ENCODE measurements at places on chromosomes 7 and 10. TPM values are rescaled to one million over a fixed set of nuclear protein-coding genes. Genes with fewer than 3 reads are reported as not detected.

DNA sequence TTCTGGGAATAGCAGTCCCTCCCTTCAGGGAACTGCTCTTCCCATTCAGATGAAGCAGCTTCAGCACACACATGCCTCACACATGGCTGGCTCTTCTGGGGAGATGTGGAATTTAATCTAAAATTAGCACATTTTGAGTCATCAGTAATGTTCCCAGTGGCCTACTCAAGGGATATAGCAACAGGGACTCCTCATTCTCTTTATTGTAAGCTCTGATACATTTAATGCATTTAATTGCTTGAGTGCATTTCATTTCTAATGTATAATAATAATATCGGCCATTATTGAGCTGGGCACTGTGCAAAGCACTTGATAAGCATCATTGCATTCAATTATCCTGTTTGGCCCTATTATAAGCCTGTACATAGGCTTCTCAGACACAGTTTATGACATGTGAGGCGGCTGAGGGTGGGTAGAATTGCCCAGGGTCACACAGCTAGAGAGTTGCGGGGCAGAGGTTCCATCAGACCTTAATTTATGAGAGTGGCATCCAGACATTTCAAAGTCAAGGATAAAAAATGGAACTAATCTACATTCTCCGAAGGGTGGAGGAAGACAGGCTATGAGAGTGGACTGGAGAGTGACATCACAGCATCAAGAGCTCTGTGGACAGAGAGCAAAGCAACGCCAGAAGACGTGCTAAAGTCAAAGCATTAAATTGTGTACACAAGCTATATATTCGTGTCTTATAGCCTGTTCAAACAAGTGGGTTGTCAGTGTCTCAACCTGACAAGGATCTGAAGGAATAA is 76.8 kb downstream of the LANCL2 start:
- DNase-seq, result no peak

GIMAP4 gene
- total RNA-seq, result 39.9 TPM

FAM25G gene
- not detected for total RNA-seq

GRCh38 chr10:86419101-86419500 is 52.5 kb upstream of the GRID1 start:
- no peak for DNase-seq

- no peak for DNase-seq
These were observed 79.0 kb downstream of the GRB10 start for GRCh38 chr7:50703654-50704053.

CTAGE4 gene
- 7.5 TPM for total RNA-seq

MEST gene
- total RNA-seq, result 18.6 TPM

DNA sequence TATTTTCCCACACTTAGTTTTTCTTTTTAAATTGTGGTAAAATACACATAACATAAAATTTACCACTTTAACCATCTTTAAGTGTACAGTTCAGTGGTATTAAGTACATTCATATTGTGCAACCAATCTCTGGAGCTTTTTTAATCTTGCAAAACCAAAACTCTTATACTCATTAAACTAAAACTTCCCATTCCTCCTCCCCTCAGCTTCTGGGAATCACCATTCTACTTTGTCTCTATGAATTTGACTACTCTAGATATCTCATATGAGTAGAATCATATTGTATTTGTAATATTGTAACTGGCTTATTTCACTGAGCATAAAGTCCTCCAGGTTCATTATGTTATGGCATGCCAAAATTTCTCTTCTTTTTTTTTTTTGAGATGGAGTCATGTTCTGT is 86.4 kb upstream of the JAZF1 start:
- DNase-seq, result no peak

DNA sequence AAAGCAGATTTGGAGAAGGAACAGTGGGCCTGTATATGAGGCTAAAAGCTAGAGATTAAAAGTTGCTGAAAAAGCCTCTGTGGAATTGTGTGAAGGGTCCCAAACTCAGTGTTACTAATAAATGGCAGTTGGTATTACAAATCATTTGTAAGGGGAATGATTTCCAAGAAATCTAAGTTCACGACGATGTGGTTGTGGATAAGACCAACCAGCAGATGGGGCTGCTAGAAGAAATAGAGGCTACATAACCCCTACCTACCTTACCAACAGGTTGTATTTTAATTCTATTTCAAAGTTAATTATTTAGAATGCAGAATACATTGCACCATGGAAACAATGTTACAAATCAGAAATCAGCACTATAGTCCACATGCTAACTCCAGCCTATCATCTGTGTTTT is 377.1 kb downstream of the HPSE2 start:
- DNase-seq, result no peak

ZNF503 gene
- 15.9 TPM for total RNA-seq

DNA sequence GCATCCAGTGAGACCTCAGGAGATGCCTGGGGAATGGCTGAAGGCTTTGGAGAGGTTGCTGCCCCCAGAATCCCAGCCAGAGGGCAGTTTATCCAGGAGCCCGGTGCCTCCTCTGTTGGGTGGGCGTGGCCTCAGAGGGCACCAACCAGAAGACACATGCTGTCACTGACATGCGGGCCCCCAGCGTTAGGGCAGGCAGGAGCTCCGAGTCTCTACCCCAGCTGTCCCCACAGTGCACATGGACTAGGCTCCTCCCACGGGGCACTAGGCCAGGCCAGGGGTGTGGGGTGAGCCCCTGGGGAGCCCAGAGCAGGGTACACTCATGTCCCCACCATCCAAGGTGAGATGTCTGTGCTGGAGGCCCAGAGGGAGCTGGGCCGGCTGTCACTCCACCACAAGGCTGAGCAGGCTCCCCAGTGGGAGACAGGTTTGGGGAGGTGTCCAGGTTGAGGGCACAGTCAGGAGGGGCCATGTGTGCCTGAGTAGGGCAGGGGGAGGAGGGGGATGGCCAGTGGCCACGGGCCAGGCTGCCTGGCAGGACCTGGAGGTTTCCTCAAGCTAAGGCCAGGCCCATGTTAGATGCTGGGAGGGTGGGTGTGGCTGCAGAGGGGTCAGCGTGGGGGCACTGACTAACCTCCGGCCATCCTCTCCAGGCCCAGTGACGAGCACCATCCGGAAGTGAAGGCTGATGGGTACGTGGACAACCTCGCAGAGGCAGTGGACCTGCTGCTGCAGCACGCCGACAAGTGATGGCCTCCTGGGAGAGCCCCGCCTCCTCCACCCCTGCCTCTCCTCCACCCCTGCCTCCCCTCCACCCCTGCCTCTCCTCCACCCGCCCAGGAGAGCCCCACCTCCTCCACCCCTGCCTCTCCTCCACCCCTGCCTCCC is 131.3 kb downstream of the FAM53B start:
- DNase-seq, result no peak

- DNase-seq, result no peak
These were observed 4.0 kb downstream of the MTG1 start for GRCh38 chr10:133397938-133398337.

- no peak for DNase-seq
These were observed 4.6 kb downstream of the MGAM start for GRCh38 chr7:142000244-142000643.

NAT16 gene
- total RNA-seq, result not detected

ATXN7L1 gene
- 16.3 TPM for total RNA-seq

- no peak for DNase-seq
These were observed 38.5 kb upstream of the AGMO start for GRCh38 chr7:15600298-15600697.

- no peak for DNase-seq
These were observed 8.6 kb downstream of the ZNF786 start for GRCh38 chr7:149081914-149082313.

DNA sequence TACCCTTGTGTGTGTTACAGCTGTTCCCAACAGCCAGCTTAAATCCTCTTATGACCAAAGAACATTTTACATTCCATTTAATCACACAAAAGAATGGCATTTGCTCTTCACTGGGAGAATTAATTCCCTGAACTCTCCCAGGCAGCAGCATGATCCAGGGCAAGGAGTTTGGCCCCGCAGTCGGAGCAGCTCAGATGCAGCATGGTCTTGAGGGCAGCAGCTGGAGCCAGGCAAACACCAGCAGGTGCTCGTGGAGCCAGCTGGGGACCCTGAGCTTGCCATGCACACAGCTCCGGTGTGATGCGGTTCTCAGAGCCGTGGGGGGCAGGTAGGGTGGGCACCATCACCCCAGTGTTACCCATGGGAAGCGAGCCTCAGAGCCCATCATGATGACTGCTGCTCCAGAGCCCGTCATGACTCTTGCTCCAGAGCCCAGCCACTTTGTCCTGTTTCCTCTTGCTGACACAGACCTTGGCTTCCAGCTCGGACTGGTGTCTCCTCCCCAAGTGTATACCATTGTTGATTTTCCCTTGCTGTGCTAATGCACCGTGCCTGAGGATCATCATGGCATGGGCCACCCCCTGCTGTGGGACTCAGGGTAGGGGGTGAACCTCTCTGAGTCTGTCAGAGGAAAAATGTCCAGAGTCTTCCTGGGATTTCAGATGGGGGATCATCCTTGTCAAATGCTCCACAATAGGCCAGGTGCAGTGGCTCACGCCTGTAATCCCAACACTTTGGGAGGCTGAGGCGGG is 75.8 kb downstream of the ZRANB1 start:
- DNase-seq, result no peak

GRCh38 chr10:116961406-116962251 is 43.4 kb downstream of the SHTN1 start:
- DNase-seq, result no peak

- peak; percentile 52 for DNase-seq
These were observed 110.8 kb downstream of the JAZF1 start for GRCh38 chr7:28069807-28070206.

DNA sequence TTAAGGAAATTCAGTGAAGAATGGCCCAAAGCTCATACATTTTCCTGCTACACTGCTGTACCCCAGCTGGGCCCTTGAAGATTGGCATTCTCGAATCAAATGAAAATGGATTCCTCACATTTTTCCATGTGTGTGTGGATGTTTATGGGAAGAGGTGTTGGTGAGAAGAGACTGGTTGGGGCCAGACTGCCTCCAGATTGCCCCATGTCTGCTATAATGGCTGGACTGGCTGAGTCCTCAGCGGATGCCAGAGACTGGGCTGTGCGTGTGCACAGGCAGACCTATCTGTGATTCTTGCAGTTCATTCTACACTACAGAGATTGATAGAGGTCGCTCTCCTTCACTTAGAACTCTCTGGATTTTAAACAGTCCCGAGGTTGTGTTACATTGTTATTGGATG is 183.6 kb upstream of the GDF10 start:
- DNase-seq, result no peak

TMEM140 gene
- total RNA-seq, result 19.4 TPM

DNA sequence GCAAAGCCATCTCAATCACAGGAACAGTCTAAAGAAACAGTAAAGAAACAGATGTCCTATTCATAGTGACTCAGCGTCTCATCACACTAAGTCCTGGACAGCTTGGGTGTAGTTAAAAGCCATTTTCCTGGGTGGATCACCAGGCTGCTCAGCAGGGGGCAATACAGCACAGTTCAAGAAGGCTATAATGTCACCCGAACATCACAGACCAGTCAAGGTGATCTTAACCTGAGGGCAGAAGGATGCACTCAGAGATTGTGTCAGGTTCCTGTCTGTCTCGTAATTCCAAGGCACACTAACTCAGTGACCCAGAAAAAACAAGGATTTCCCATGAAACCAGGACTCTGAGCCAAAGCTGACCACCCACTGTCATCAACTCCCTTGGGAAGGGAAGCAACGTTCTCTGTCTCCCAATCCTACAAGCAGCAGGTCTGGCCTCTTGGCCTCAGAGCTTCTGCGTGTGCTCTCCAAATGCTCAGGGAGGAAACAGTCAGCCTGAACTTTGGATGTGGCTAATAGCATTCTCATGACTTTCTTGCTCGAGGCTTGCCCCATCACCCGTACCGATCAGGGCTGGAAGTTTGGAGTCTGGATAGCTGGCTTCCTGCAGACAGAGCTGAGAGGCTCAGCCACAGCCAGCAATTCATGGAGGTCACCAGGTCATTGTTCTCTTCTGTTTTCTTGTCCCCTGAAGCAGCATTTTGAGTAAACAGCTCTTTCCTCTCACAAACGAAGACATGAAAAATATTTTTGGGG is 90.4 kb upstream of the FAM171A1 start:
- peak; percentile 17 for DNase-seq

- DNase-seq, result no peak
These were observed 16.5 kb upstream of the GPR37 start for GRCh38 chr7:124781907-124782734.

- no peak for DNase-seq
These were observed 349.6 kb upstream of the MKI67 start for GRCh38 chr10:128475686-128476367.

DNA sequence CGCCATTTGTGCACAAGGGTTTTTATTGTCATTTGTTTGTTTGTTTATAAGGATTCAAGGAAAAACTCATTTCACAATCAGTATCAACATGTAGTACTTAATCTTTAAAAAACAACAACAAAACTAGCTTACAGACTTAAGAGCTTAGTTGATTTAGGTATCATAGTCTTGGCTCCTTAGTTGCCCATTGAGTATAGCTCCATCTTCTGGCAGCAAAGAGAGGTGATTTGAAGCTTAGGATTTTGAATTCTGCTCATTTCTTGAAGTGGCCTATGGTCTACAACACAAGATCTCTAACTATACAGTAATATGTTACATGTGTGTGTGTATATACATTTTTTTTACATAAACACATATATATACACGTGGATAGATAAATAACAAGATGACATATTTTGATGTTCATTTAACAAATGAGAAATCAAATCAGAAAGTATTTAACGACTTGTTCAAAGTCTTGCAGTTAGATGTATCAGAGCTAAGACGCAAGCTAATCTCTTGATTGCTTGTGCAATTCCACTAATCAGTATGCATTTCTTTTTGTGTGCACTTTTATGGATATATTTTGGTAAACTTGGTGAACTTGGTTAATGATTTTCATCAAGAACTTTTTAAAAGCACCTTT is 307.3 kb downstream of the CAMK1D start:
- DNase-seq, result no peak

MALRD1 gene
- total RNA-seq, result 2.3 TPM

DNA sequence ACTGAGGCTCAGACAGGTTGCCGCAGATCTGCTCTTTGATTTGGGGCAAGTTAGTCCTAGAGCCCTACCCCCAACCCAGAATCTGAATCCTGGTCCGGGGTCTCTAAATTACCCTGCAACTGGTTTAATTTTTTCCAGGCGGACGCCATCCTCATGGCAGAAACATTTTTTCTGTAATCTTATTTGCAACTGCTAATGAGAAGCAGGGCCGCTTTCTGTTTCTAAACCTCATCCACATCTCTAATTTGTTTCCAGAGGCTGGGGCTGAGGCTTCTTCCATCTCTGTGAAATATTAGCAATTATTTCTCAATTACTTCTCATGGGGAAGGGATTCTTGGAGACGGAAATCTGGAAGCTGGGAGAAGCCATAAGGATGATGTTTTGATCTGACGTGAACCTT is 261.6 kb downstream of the RPS24 start:
- no peak for DNase-seq

- no peak for DNase-seq
These were observed 20.2 kb downstream of the DNAJB9 start for GRCh38 chr7:108589874-108590273.

OLAH gene
- not detected for total RNA-seq

DNA sequence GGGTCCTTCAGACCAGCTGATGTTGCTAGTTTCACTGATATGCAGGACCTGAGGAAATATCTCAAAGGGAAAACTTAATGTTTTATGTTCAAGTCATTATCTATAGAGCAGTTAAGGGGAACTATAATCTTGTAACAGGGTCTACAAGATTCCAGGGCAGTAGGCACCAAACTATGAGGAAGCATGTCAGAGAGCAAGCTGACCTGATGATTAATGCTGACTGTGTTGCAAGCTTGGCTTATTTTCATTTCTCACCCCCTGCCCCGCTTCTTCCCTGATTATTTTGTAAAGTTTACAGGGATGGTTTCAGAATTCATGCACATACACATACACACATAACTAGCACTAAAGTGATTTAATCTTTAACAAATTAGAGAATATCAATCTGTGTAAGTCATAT is 84.3 kb upstream of the CACNA2D1 start:
- no peak for DNase-seq

NPSR1 gene
- total RNA-seq, result not detected

GRCh38 chr10:70540789-70541360 is 61.7 kb downstream of the PRF1 start:
- no peak for DNase-seq
